ENCODE measurements at places on chromosomes 2 and 18. TPM values are rescaled to one million over a fixed set of nuclear protein-coding genes. Genes with fewer than 3 reads are reported as not detected.

- H3K27me3 ChIP-seq: no peaks in the 10 kb centered on the region
- H3K36me3 ChIP-seq: no peaks in the 10 kb centered on the region
- no peak for DNase-seq
- no peak overlapping the region for H3K4me3 ChIP-seq
- H3K4me1 ChIP-seq: no peaks in the 10 kb centered on the region
These were observed 179.8 kb upstream of the REG3G start for GRCh38 chr2:78845664-78846185.

The INHA gene
- total RNA-seq: not detected

DNA sequence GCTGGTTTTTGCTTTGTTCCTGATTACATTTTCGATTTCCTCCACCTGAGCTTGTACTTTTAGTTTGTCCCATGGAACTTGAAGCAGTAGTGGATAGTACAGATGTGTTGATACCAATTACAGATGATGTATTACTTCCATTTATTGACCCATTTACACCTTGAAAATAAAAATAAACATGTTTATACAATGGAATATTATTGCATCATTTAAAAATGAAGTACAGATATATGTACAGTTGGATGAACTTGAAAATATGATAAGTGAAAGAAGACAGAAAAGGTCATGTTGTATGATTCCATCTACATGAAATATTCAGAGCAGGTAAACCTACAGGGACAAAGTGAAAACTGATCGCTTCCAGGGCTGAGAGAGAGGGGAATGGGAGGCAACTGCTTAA lies 160.3 kb upstream of the WDSUB1 start:
- no peak overlapping the region for H3K27ac ChIP-seq
- no peak overlapping the region for H3K4me3 ChIP-seq
- H3K27me3 ChIP-seq: no peaks in the 10 kb centered on the region
- H3K36me3 ChIP-seq: peaks cover 19% of the 10 kb centered on the region
- no peak for DNase-seq

DNA sequence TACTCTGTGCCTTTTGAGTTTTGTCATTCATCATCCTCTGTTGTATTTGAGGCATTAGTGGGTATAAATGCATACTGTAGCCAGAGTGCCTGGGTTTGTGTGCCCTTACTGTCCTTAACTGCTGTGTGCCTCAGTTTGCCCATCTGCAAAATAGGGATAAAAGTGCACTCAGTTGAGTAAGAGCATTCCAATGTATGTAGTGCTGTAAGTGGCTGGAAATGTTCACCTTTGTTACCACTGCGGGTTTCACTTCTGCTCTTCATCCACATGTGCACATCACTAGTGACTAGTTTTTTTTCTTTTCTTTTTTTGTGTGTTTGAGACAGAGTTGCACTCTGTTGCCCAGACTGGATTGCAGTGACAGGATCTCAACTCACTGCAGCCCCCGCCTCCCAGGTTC lies 39.9 kb downstream of the PLEKHB2 start:
- no peaks in the 10 kb centered on the region for H3K4me1 ChIP-seq
- peaks cover 3% of the 10 kb centered on the region for H3K27me3 ChIP-seq
- H3K36me3 ChIP-seq: peaks cover 30% of the 10 kb centered on the region
- no peak overlapping the region for H3K4me3 ChIP-seq

The EVX2 gene
- not detected for total RNA-seq

- no peak overlapping the region for H3K27ac ChIP-seq
- H3K4me1 ChIP-seq: peaks cover 3% of the 10 kb centered on the region
- no peak overlapping the region for H3K4me3 ChIP-seq
- H3K36me3 ChIP-seq: no peaks in the 10 kb centered on the region
- DNase-seq: no peak
These were observed 25.5 kb upstream of the SLC1A4 start for GRCh38 chr2:64963719-64964118.

DNA sequence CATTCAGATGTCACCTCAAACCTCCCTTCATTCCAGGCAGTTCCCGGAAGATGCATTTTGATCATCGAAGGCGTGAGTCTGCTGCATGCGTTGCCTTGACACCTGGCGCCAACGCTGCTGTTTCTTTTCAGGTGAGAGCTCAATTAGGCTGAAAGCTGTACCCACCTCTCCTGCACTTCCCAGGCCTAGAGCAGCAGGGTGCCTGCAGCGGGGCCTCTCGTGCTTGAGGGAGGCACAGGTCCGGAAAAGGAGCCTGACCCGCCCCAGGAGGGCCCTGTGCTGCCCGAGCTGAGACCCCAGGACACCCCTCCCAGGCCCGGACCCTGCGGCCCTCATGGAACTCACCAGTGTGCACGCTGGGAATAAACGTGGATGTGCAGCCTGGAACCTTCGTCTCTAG lies 31.4 kb upstream of the KCNG2 start:
- DNase-seq: no peak
- no peaks in the 10 kb centered on the region for H3K4me1 ChIP-seq
- peaks cover 6% of the 10 kb centered on the region for H3K27me3 ChIP-seq
- H3K36me3 ChIP-seq: no peaks in the 10 kb centered on the region
- no peak overlapping the region for H3K4me3 ChIP-seq
- no peak overlapping the region for H3K27ac ChIP-seq

DNA sequence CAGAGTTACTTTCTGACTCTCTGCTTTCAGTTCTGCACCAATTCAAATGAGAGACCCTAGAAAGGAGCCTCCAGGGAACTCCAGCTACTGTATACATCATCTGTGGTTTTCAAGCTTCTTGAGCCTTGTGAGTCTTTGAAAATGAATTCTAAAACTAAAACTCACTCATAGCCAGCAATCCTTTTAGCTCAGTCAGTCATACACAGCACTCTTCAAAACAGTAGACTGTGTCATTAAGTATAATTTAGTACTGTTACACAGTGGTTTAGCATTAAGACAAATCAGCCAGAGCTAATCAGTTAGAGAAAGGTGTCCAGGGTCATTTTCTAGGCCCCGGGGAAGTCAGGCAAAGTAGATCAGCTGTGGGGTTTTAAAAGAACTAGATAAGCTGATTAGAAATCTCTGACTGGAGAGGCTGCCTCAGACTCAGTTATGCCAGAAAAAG lies 322.1 kb upstream of the THUMPD2 start:
- H3K4me1 ChIP-seq: no peaks in the 10 kb centered on the region
- H3K4me3 ChIP-seq: no peak overlapping the region
- H3K27ac ChIP-seq: no peak overlapping the region
- DNase-seq: no peak
- H3K27me3 ChIP-seq: no peaks in the 10 kb centered on the region
- no peaks in the 10 kb centered on the region for H3K36me3 ChIP-seq

GRCh38 chr2:200966770-200967169 lies 3.3 kb upstream of the ORC2 start:
- H3K4me3 ChIP-seq: no peak overlapping the region
- peaks cover 54% of the 10 kb centered on the region for H3K4me1 ChIP-seq
- H3K27ac ChIP-seq: no peak overlapping the region
- H3K36me3 ChIP-seq: peaks cover 15% of the 10 kb centered on the region

The RAB27B gene
- total RNA-seq: 0.41 TPM

DNA sequence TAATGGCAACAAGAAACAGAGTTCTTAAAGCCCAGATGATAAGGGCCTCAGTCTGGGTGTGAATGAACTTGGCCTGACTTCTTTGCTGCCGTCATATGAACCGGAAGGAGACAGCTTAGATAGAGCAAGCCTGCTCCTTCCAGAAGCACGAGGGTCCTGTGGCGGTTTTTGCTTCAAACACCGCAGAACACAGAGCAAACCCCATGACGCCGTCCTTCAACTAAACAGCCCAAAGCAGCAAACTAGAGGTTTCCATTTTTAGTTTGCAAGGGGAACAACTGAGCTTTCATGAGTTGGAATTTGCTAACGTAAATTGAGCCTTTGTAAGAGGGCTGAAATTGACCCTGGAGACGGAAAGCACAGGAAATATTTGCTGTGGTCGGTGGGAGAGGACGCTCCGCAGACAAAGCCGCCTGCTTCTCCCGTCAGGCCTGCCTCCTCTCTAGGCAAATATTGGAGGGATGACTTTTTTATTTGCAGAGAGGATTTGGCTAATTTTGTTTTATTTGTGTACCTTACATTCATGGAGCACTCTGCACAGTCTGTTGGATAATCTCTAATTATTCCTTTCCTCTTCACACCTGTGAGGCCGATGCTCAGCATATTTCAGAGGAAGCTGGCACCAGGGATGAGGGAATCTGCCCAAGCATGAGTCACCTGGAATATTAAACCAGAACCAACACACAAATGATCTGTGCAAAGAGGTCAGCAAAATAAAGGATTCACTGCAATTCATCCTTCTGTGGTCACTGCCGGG lies 134.0 kb upstream of the NCK2 start:
- H3K27ac ChIP-seq: no peak overlapping the region
- H3K36me3 ChIP-seq: no peaks in the 10 kb centered on the region
- H3K4me1 ChIP-seq: no peaks in the 10 kb centered on the region
- H3K4me3 ChIP-seq: no peak overlapping the region
- no peaks in the 10 kb centered on the region for H3K27me3 ChIP-seq

DNA sequence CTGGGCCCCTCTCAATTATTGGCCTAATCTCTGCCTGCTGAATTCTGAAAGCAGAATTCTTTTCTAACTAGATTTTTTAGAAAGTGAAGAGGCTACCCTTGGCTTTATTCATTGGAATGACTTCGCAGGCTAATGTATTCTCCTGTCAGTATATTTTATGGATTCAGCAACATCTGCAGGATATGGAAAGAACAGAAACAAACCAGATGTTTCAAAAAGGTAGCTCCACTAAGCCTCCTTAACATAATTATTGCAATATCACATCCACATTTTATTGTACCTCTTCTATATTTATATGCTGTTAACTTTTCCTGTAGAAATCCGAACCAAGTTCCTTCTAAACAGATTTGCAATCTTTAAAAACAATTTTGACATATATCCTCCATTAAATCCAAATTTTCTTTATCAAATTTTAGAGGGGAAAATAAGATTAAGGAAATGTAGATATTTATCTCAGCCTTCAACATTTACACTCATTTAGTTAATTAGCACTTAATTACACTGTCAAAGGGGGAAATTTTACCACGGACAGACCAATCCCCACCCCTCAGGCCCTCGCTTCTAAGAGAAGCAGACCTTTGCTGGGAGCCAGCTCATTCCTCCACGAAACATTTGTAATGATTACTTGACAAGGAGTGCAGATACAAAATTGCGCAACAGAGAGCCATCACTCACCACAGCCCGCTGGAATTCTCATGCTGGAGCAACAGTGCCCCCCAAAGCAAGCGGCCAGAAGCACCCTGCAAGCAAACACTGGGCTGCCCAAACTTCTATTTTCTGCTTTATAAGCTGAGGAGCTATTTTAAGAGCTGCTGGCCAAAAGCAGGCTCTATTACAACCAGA lies 253.4 kb downstream of the ETAA1 start:
- no peaks in the 10 kb centered on the region for H3K27me3 ChIP-seq
- H3K36me3 ChIP-seq: peaks cover 8% of the 10 kb centered on the region

- H3K27ac ChIP-seq: peak overlapping the region; percentile 92
- H3K27me3 ChIP-seq: peaks cover 16% of the 10 kb centered on the region
- H3K4me1 ChIP-seq: peaks cover 85% of the 10 kb centered on the region
- DNase-seq: no peak
- peaks cover 9% of the 10 kb centered on the region for H3K36me3 ChIP-seq
These were observed 33.8 kb downstream of the MAP4K3 start for GRCh38 chr2:39403311-39403710.

The PCARE gene
- total RNA-seq: not detected

- H3K27me3 ChIP-seq: peaks cover 8% of the 10 kb centered on the region
- peaks cover 4% of the 10 kb centered on the region for H3K4me1 ChIP-seq
- peak overlapping the region; percentile 64 for H3K27ac ChIP-seq
These were observed 36.4 kb downstream of the WDSUB1 start for GRCh38 chr2:159249990-159250715.

GRCh38 chr2:52335727-52336126 lies 1303.8 kb upstream of the NRXN1 start:
- peaks cover 3% of the 10 kb centered on the region for H3K27me3 ChIP-seq
- H3K27ac ChIP-seq: no peak overlapping the region
- DNase-seq: no peak
- H3K36me3 ChIP-seq: no peaks in the 10 kb centered on the region

The RAPGEF4 gene
- total RNA-seq: 7.5 TPM

GRCh38 chr18:37403100-37403781 lies 162.4 kb downstream of the CELF4 start:
- no peaks in the 10 kb centered on the region for H3K36me3 ChIP-seq
- H3K4me3 ChIP-seq: no peak overlapping the region
- H3K27me3 ChIP-seq: peaks cover 3% of the 10 kb centered on the region
- peaks cover 3% of the 10 kb centered on the region for H3K4me1 ChIP-seq
- H3K27ac ChIP-seq: no peak overlapping the region

- no peaks in the 10 kb centered on the region for H3K36me3 ChIP-seq
- peaks cover 5% of the 10 kb centered on the region for H3K4me1 ChIP-seq
- no peaks in the 10 kb centered on the region for H3K27me3 ChIP-seq
- H3K27ac ChIP-seq: no peak overlapping the region
- DNase-seq: no peak
- H3K4me3 ChIP-seq: no peak overlapping the region
These were observed 274.0 kb upstream of the SPRED2 start for GRCh38 chr2:65706411-65706810.

DNA sequence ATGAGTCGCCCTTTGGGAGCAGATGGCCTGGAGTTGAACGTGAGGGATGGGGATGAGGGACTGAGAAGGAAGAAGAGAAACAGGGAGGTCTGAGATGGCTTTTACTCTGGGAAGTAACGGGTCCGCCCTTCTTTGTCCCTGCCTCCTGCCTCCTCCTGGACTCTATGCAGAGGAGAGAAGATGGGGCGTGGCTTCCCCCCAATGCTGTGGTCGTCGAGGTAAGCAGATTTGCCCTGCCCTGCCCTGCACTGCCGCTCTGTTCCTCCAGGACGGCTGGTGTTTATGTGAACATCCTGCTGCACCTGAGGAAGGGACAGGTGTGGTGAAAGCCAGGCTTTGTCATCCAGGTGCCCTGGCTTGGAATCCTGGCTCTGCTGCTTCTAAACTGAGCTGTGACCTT lies 13.5 kb upstream of the NTSR2 start:
- H3K4me1 ChIP-seq: peaks cover 25% of the 10 kb centered on the region
- H3K27ac ChIP-seq: no peak overlapping the region
- H3K4me3 ChIP-seq: no peak overlapping the region
- DNase-seq: no peak

- H3K27me3 ChIP-seq: peaks cover 5% of the 10 kb centered on the region
- H3K36me3 ChIP-seq: peaks cover 8% of the 10 kb centered on the region
- H3K4me3 ChIP-seq: no peak overlapping the region
These were observed 49.3 kb downstream of the ACAA2 start for GRCh38 chr18:49764032-49764431.
